Endothelial cell (in vitro differentiated cells): ENCODE measurements at places on chromosomes 1 and 21. TPM values are rescaled to one million over a fixed set of nuclear protein-coding genes. Genes with fewer than 3 reads are reported as not detected.

Gene KRTAP13-2
- total RNA-seq: not detected

Gene HMCN1
- total RNA-seq: 22.2 TPM

Gene EPS15
- 120 TPM for total RNA-seq

Gene NECTIN4
- total RNA-seq: 0.13 TPM

Gene TUFT1
- 11.2 TPM for total RNA-seq

Gene MEAF6
- 50.6 TPM for total RNA-seq
